ENCODE measurements at places on chromosomes 13 and 19. TPM values are rescaled to one million over a fixed set of nuclear protein-coding genes. Genes with fewer than 3 reads are reported as not detected.

DNA sequence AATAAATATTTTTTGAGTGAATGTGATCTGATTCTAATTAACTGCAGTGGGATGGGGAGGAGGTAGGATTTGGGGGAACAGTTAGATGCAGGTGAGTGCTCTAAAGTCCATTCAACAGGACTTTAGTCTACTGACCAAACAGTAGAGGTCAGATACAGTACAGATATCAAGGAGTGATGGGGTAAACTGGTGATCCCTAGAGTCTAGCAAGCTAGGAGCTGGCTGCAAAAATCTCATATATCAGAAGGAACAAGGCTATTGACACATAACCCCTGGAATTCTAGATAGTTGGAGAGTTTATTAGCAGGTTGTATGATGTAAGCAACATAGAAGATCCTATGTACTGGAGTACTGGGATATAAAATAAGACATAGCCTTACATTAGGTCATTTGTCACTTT lies 131.6 kb downstream of the HS6ST3 start:
- DNase-seq = no peak

The GRIK5 gene
- total RNA-seq = 12.0 TPM

- DNase-seq = no peak
Observed at GRCh38 chr19:35955881-35956634, 19.9 kb downstream of the LRFN3 start.

- DNase-seq = no peak
Observed at GRCh38 chr13:57760951-57761350, 129.4 kb downstream of the PCDH17 start.

DNA sequence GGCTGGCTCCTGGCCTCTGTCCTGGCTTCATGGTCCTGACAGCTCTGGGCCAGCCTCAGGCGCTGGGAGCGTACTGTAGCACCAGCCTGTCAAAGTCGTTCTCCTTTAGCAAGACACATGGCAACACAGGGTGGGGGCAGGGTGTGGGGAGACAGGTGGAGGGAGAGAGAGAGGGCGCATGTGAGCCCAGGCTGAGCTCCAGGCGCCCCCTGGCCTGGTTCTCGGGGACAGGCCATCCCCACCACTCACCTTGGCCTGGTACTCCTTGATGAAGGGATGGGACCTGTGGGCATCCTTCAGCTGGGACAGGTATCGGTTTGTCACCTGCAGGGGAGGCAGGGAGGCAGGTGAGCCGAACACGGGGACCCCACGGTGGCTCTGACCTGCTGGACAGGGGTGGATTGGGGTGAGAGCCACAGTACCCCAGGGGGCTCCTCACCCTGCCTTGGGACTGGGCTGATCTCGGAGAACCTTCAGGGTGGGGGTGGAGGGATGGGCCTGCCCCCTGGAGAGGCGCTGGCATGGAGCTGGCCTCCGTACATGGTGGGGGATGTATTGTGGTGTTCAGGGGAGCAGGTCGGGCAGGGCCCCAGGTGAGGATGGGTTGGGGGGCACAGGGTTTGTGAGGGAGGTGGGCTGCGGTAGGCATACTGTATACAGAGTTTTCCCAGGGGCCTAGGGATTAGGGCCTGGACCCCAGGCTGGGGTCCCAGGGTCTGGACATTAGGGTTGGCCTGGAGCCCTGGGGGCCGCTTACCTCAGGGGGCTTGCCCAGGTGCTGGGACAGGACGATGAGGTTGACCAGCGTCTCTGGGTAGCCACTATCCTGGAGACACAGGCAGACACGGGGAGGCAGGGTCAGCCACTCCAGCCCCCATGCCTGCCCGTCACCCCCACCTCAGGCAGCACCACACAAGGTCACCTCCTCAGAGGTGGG lies 3.9 kb upstream of the CERS1 start:
- no peak for DNase-seq

DNA sequence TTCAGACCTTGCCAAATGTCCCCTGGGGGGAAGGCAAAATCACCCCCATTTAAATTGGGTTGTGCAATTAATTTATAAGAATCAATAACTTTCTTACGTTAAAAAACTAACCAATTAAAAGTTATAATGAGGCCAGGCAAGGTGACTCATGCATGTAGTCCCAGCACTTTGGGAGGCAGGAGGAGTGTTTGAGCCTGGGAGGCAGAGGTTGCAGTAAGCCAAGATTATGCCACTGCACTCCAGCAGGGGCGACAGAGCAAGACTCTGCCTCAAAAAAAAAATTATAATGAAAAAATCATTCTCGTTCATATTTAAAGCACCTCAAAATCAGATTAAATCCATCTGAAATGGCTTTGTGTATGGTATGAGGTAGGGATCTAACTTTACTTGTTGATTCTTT lies 18.4 kb upstream of the SIGLEC14 start:
- no peak for DNase-seq

- DNase-seq = no peak
Observed at GRCh38 chr13:84121456-84121855, 239.2 kb upstream of the SLITRK1 start.

- peak; percentile 36 for DNase-seq
Observed at GRCh38 chr19:46133101-46133627, 8.7 kb upstream of the IGFL3 start.

GRCh38 chr13:37134411-37135041 lies 29.1 kb upstream of the CSNK1A1L start:
- DNase-seq = no peak

The CEACAM16 gene
- not detected for total RNA-seq

- DNase-seq = peak; percentile 68
Observed at GRCh38 chr19:3125900-3126524, 9.8 kb upstream of the GNA15 start.

DNA sequence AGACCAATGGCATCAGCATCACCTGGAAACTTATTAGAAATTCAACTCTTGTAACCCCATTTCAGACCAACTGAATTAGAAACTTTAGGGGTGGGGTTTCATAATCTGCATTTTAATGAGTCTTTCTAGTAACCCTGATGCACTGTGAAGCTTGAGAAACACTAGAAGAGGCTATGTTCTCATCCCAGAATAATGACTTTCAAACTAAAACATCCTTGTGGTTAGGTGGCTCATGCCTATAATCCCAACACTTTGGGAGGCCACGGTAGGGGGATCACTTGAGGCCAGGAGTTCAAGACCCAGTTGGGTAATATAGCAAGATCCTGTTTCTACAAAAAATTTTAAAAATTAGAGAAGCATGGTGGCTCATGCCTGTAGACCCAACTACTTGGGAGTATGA lies 402.4 kb downstream of the DLEU7 start:
- no peak for DNase-seq

DNA sequence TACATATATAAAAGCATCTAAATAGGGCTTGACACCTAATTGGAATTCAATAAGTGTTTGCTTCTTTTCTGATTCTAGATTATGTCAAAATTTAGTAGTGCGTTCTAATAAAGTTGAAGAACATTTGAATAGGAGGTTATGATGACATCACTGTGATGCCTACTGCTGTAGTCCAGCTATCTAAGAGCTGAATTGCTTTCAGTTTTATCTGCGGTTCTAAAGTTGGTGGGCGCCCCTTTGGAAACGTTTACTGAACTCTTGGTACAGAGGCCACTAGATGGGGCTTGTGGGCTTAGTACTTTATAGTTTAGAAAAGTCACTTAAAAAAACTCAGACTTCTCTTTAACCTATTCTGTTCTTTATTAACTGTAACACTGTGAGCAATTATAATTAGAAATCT lies 776.9 kb downstream of the GPC5 start:
- peak; percentile 20 for DNase-seq

The PCDH9 gene
- total RNA-seq = 8.7 TPM

The ZNF534 gene
- not detected for total RNA-seq

The PCDH20 gene
- 0.27 TPM for total RNA-seq

The FFAR2 gene
- not detected for total RNA-seq

The KIR2DL3 gene
- not detected for total RNA-seq

DNA sequence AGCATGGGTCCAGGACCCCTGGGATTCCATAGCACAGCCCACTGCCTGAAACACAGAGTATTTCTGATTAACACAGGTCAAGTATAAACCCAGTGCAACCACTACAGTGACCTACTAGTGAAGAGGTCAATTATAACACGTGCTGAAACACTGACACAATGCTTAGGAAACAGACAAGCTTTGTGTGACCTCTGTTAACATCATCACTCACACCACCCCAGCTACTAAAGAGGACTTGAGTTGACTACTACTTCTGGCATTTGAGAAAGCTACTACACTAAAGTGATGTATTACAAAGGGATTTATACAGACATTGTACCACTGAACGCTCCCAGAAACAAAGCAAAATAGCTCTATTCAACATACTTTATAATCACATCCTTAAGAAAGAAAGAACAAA lies 1935.9 kb upstream of the PCDH20 start:
- DNase-seq = no peak

DNA sequence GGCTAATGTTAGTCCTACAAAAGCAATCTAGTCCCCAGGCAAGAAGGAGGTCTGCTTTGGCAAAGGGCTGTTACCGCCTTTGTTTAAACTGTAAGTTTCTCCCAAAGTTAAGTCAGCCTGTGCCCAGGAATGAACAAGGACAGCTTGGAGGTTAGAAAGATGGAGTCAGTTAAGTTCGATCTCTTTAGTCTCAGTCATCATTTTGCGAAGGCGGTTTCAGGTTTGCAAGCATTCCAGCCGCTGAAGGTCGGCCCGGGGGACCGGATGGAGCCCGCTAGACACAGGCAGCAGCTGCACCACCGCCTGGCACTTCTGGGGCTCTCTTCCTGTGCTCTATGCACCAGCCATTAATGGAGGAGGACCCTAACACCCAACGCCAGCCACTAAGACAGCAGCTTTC lies 91.3 kb downstream of the STK24 start:
- no peak for DNase-seq

GRCh38 chr13:111044087-111044830 lies 70.9 kb upstream of the ARHGEF7 start:
- DNase-seq = no peak

DNA sequence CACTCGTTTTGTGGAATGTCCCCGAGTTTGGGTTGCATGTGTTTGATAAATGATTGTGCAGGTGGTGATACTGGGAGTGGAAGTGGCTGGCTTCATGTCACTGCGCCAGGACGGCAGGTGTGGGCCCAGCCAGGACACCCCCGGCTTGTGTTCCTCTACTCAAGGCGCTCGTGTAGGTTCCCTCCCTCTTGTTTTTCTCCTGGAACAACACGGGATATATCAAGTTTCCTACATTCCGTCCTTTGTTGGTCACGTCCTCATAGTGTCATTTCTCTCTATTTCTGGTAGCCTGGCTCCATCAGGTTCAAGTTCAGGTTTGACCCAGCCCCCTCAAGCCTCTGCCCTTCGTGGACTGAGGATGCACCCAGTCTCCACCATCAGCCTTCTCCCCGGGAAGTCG lies 16.3 kb downstream of the IL17D start:
- DNase-seq = no peak

The ZNF814 gene
- 25.6 TPM for total RNA-seq

DNA sequence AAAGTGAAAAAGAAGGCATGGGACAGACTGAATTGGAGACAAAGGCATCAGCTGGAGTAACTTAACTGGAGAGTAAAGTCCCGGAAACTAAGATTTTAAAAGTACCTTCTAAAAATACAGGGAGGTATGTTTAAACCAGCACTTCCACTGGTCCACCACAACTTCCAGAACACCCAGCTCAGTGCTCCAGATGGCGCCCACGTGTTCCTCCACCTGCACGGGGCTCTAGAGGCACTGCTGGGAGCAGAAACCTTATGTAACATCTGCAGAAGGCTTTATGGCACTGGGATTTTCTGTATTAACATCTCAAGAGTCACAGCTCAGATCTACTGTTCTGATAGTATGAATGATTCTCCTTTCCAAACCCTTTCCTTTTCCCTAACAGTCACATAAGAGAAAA lies 252.1 kb downstream of the DCLK1 start:
- DNase-seq = no peak

GRCh38 chr13:79423801-79424642 lies 18.0 kb upstream of the RBM26 start:
- DNase-seq = no peak

DNA sequence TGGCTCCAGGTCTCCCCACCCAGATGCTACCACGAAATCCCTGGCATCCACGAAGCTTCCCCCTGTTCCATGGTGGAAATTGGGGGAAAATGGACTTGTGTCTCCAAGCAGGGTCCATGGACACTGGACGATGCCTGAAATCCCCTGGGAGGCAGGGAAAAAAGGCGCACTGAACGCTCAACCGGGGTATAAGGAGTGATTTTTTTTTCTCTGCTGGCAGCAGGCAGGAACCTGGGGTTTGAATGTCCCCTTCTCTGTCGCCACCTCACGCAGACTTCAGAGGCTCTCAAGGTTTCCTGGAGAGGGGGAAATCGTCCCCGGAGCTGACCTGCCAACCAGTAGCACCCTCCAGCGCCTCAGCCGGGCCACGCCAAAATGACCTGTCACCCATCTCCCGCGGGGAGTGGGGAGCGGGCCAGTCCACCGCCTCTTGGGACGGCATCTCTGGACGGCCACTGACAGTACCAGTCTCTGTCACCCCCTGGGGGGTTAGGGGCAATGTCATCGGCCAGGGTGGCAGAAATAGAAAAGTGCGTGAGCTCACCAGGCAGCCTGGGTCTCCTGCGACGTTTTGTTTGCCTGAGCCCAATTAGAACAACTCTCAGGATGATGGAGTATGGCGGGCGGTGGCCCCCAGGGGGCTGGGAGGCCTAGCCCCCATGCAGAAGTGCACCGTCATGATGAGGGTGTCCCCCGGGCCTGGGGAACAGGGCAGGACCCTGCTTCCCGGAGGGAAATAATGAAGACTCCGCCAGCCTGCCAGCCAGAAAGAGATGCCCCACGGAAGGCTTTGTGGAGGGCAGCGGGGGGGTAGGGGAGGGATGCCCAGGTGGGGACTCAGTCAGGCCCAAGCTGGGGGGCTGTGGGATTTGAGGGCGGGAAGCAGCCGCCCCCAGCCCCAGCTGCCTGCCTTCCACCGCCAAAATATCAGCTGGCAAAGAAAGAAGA lies 2.6 kb downstream of the PTPRS start:
- DNase-seq = no peak

The ICAM4 gene
- total RNA-seq = not detected

DNA sequence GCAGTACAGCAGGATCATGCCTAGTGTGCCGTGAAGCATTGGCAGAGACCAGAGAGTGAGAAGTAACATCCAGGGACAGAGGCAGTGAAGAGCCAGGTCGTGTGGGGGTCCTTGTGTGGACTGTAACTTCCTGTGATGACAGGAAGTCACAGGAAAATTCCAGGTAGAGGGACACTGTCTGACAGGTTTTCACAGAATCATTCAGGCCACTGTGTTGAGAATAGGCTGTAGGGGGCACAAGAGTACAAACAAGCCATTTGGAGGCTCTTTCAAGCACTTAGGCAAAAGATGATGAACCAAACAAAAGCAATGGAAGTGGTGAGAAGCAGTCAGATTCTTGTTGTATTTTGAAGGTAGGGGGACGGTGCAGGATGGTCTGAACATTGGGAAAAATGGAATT lies 46.4 kb downstream of the N4BP2L1 start:
- peak; percentile 36 for DNase-seq
